ELR (cell line): ENCODE measurements at places on chromosomes 12 and 14.
A peak's percentile ranks its signal among the peaks of the same experiment; 100 is the strongest.

- peak; percentile 3 for DNase-seq
These were observed 228.5 kb upstream of the G2E3 start for GRCh38 chr14:30330445-30330844.

GRCh38 chr14:69048456-69048855, 69.4 kb upstream of the ACTN1 start:
- no peak for DNase-seq

DNA sequence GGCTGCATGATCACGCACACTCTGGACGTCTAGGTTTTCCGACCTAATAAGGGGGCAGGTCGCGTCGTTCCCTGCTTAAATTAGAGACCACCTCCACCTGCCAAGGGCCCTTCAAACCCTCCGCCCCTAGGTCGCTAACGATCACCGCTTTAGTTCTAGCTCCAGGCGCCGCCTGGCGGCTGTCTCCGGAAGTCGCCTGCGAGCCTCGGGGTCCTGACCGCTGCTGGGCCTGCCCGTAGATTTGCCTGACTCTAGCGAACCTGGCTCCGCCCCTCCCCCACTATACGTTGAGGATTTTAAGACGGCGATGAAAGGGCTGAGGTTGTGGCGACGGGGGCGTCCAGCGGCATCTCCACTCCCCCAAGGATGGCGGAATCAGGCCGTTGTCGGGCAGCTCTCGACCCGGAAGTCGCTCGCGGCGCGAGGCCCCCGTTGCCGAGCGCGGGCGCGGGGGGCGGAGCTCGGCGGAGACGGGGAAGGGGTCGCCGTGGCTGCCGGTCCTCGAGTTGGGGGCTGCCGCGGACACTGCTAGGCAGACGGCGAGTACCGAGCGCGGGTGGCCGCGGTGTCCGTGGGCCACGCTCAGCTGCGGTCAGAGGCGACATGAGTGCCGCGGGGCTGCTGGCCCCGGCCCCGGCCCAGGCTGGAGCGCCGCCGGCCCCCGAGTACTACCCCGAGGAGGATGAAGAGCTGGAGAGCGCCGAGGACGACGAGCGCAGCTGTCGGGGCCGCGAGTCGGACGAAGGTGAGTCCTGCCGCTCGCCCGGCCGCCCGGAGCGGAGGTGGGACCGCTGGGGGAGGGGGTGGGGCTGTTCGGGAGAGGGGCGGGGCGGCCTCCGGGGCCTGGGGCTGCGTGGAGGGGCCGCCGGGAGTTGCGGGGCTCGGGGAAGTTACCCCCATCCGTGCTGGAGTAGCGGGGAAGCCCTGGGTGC, at the start of gene SUDS3:
TSS of gene SUDS3 (plus strand) at position 467 of the 932 bp plus-strand sequence. CDS start at position 604, 137 bp downstream.
- peak; percentile 85 for DNase-seq

DNA sequence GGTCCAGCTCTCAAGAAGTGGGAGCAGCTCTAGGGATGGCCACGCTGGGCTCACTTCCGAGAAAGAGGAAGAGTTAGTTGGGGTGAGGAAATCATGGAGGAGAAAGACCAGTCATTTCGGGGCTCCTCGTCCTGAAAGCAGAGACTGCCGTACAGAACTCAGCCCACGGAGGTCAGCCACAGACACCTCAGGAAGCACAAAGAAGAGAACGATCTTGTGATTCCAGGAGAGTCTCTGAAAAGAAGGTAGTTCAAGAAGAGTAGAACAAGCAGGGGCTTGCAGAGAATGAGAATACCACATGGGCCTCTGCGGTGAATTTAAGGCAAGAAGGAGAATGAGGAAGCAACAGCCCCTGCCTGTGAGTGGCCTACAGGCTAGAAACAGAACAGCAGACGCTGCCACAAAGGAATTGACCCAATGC, 311.9 kb downstream of the CACNA1C start:
- no peak for DNase-seq

DNA sequence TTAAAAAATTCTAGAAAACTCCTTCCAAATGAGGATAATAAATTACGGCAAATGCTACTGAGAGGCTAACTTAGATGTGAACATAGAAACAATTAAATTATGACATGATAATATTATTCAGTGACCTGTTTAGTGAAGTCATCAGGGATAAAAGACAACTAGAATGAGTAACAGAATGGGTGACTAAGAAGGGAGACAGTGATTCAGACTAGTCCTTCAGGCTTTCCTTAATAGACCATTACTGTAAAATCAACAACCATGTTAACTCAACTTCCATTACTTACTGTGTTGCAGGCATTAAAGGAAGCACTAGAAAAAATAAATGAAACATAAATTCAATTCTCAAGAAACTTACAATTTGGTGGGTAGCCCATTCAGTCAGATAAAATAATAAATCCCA, 543.9 kb upstream of the LRFN5 start:
- no peak for DNase-seq

- DNase-seq: no peak
These were observed 6.4 kb upstream of the ENDOU start for GRCh38 chr12:47731723-47732122.

DNA sequence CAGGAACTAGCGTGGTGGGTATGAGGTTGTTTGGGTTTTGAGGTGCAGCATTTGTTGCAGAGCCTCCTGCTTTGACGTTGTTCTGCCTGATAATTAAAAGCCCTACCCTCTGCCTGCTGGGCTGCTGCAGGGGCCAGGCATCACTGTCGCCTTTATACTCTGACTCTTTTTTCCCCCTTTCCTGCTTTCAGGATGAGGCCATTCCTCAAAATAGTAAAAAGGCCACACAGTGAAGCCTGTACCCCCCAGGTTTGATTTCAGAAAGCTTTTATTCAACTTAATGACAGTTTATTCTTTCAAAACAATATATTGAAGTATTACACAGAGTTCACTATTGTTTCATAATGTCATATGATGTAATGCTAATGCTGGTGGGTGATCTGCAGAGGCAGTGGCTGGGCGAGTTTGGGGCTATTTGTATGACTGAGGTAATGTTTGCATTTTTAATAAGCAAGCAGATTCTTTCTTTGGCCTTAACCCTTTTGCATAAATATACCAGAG, 9.1 kb downstream of the BORCS5 start:
- DNase-seq: no peak

GRCh38 chr12:109273354-109273753, 35.7 kb downstream of the FOXN4 start:
- no peak for DNase-seq

GRCh38 chr12:22409377-22410164, 75.1 kb upstream of the ST8SIA1 start:
- no peak for DNase-seq

- DNase-seq: peak; percentile 46
These were observed 16.3 kb upstream of the CD9 start for GRCh38 chr12:6183689-6184428.

DNA sequence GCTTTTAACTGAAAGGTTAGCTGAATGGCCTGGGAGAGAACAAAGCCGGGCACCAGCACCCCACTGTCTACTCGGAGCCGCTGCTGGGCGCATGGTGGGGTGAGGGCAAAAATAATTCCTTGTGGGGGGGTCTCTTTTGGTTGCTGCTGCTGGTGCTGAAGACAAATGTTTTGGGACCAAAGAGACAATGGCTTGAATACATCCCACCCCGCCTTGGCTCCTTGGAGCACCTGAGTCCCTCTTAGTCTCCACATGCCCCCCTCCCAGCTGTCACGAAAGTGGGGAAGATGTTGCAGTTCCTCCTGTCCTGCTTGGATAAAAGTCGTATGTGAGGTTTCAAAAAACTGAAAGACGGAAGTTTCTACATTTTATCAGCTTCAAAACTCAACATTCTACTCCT, 85.0 kb downstream of the PIWIL1 start:
- DNase-seq: no peak

DNA sequence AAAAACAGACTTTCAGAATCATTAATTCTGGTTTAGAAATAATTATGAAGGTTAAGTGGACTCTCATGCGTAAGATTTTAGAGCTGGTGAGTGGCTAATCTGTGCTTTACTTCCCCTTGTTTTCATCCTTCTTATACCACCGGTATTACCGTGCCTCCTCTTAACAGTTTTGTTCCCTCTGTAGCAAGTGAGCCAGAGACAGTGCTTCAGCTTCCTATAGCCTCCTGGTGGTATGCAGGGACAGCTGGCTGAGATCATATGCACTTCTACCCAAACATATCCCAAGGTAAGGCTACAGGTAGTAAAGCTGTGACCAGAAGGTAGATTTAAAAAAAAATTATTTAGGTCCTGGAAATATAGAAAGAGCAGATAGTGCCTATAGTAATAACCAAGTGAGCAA, 55.2 kb downstream of the PDE3A start:
- no peak for DNase-seq

DNA sequence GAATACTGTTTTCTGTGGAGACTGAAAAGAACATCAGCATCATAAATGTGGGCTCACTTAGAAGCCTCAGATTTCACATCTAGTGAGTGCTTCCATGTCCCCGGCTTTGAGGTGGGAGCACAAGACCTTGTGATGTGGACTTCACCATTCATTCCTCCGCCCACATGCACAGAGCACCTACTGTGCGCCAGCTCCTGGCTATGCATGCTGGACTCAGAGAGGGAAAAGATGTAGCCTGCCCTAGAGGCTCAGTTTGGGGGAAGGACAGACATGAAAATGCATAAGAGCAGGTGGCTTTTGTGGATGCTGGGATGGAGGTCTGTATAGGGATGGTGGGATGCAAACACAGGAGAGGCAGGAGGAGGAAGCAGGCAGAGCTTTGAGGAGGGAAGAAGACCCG, 65.0 kb downstream of the SERPINA3 start:
- DNase-seq: no peak

DNA sequence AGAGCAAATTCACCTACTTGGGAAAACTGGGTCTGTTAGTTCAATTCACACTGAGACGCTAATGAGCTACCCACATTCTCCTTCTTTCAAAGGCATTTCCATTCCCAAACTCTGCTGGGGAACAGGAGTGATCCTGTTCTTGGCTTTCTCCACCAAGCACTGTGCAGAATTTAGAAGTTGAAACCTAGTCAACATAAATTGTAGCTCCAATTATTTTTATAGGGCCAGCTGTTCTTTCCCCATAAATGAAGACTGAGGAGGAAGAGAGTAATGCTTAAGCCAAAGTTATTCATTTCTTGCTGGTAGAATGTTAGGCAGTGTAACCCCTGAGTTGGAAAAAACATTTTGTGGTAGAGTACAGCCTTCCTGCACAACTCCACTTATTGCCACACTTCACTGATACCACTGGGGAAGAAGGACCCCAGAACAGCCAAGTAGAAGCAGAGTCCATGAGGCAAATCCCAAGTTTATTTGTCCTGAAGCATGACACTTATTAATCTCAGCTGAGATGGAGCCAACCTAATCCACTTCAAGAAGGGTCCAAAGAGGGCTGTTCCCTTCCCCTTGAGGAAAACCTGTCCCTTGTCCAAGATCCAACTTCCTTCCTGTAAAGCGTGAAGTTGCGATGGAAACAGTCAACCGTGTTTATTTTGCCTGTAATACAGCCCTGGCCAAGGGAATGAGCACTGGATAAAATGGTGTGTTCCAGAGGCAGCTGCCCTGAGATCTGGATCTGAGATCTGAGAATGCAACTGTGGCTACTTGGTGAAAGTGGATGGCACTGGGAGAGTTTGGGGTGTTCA, 151.8 kb downstream of the TBX5 start:
- DNase-seq: no peak

- DNase-seq: no peak
These were observed 204.5 kb upstream of the G2E3 start for GRCh38 chr14:30354439-30354838.

DNA sequence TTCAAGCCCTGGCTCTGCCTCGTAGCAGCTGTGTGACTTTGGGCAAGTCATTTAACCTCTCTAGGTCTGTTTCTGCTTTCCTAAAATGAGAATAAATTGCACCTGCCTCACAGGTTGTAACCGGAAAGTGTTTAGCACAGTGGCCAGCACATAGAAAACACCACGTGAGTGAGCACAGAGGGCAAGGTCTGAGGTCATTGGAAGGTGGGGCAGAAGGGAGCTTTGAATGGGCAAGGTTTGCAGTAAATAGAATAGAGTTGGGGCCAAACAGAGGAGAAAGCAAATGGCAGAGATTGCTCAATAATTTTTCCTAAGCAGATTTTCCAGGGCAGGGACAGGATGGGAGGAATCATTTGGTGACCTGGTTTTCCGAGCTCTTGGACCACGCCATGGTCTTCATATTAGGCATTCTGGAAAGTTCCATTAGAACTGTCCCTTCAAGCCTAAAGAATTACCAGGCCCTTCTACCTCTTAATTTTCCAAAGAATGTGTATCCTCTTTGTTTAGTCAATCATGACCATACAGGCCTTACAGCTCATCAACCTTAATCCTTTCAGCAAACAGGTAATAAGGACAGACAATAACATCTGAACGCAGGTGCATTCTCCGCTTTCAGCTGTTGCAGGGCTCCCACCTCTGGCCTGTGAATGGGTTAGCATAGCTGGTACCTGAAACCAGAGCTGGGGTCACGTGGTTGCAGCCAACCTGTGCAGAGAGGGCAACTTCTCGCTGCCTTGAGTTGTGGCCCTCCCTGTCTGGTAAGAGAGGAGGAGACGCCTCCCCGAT, 53.8 kb downstream of the VWF start:
- DNase-seq: no peak

GRCh38 chr14:101350021-101350420, 211.3 kb upstream of the DIO3 start:
- no peak for DNase-seq

DNA sequence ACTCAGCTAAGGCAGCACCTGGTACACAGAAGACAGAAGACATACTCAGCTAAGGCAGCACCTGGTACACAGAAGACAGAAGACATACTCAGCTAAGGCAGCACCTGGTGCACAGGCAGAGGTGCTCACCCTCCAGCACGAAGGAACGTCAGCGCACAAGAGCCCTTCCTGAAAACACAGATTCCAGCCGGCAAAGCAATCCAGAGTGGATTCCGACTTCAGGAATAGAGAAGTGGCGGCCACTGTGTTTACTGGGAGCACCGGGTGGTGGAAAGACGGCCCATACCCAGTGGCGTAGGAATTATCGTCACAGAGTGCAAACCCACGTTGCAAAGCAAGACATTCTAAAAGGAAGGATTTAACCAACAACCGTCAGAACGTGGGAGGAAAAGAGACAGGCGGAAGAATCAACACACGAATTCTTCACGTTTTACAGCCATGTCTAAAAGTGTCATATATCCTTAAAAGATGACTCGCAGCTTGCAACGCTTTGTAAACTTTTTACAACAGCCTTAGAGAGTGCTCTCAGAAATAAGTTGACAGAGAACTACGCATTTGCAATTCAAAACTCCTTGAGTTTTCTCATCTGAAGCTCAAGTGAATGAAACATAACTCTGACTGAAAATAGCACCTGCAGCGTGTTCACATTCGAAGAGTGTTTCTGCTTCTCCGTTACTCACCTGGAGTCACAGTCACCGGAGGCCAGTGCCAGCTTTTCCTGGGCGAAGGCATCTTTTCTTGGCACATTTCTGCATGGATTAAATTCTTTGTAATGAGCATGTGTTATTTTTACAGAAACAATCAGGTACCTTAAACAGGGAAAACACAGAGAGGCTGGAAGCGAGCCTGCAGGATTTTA, 55.8 kb upstream of the GALNT9 start:
- DNase-seq: no peak
